ENCODE measurements at places on chromosomes 16 and 17. TPM values are rescaled to one million over a fixed set of nuclear protein-coding genes. Genes with fewer than 3 reads are reported as not detected.

Gene OR2C1
- not detected for total RNA-seq

Gene ARRB2
- total RNA-seq: 15.7 TPM

Gene CDH11
- total RNA-seq: 10.5 TPM

Gene RETREG3
- 57.5 TPM for total RNA-seq

Gene C16orf46
- not detected for total RNA-seq
